ENCODE measurements at places on chromosomes 5 and 9.
A peak's percentile ranks its signal among the peaks of the same experiment; 100 is the strongest.

- DNase-seq = no peak
Observed at GRCh38 chr5:136193322-136193935, 467 bp upstream of the SMIM32 start.

GRCh38 chr5:43663916-43664315, 60.9 kb downstream of the NNT start:
- DNase-seq = no peak

GRCh38 chr5:54541823-54542783, 24.5 kb downstream of the SNX18 start:
- DNase-seq = no peak

- DNase-seq = no peak
Observed at GRCh38 chr5:429453-430188, 13.4 kb upstream of the EXOC3 start.

- DNase-seq = peak; percentile 87
Observed at GRCh38 chr5:39256477-39257235, 37.3 kb upstream of the FYB1 start.

- DNase-seq = no peak
Observed at GRCh38 chr5:90193185-90193822, 216.3 kb downstream of the CETN3 start.

DNA sequence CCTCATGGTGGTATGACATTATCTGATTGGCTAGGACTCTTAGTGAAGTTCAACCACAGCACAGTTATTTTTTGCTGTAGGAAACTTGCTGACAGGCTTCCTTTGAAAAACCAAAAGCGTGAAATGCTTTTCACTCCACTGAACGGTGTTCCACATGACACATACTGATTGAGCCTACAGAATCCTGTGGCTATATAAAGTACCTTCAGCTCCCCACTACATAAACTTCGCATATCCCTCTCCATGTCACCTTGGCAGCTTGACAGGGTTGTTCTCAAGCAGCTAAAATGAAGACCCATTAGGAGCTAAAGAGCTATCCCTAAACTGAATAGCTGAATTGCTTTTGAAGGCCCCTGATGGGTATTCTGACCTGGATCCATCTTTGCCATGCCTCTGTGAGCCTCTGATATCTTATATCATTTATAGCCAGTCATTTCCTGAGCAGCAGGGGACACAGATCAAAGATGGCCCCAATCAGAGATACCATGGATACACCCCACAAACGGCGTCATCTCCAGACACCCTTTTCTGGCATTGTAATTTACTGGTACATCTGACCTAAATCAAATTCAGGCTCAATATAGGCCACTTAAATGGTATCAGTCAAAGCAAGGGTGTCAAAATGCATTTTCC, 91.5 kb downstream of the APBA1 start:
- no peak for DNase-seq

DNA sequence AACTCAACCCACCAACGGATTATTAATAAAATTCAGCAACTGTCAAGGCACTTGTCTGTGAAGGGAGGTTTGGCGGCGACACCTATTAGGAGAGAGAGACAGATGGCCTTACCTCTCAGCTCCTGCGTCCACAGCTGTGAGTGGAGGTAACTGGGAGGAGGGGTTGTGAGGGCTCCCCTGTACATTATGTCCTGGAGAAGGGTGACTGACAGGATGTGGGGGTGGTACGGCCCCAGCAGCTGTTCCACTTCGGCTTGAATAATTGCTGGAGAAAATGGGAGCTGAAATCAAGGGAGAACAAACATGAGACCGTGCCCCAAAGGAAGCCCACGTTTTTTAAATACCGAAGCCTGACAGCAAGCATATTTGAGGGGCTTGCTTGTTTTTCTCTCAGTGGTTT, 353.5 kb upstream of the RFX3 start:
- DNase-seq = no peak

GRCh38 chr5:40871177-40871576, 30.0 kb downstream of the CARD6 start:
- DNase-seq = no peak

DNA sequence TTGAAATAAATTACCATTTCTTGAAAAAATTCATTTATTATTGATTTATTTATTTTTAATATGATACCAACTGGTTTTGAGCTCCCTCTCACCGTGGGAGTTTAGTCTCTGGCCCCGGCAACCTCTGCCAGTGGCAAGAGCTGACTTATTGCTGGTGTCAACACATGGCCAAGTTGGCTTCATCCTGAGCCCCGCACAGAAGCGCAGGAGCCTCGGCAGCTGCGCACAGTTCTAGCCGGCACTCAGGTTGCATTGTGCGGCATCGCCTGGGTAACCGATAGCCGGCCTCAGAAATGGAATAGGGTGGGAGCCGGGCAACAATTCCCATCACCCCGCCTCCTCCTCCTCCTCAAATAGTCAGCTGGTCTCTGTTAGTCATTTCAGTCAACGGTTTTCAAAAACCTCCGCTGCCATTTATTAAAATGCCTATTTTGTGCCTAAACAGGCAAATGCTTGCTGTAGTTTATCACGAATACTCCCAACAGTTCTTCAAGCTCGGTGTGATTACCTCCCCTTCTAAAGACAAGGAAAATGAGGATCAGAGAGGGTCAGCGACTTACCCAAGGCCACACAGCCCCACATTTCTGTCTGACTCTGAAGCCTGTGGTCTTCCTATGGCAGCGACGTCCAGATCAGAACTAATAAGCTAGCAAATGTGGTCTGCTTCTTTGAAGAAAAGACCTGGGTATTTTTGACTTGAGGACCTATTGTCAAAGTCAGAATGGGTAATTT, 15.7 kb upstream of the MSX2 start:
- DNase-seq = no peak

- no peak for DNase-seq
Observed at GRCh38 chr5:76299592-76299991, 103.5 kb upstream of the IQGAP2 start.

DNA sequence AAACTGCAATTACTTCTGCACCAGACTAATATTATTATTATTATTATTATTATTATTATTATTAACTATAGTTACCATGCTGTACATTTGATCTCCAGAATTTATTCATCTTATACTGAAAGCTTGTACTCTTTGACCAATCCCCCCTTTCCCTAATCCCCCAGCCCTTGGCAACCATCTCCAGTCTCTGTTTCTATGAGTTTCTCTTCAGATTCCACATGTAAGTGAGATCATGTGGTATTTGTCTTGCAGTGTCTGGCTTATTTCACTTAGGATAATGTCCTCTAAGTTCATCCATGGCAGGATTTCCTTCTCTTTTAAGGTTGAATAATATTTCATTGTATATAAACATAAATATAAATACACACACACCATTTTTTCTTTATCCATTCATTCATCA, 287.0 kb upstream of the DAB2 start:
- DNase-seq = no peak

GRCh38 chr9:118094387-118094786, 390.2 kb downstream of the TLR4 start:
- no peak for DNase-seq

DNA sequence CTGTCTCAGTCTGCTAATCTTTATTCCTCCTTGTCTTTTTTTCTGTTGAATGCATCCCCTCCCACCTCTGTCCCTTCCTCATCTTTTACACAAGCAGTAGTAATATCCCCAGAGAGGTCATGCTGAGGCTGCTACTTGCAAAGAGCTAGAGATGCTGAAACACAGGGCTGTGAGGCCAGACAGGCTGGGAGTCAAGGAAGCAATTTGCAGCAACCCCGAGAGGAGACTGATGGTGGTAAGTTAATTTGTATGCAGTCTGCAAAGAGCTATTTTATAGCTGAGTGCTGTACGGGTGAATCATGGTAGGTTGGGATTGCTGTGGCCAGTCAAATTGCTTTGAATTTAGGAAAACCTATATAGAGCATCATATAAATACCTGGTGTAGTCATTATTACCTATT, 90.2 kb upstream of the SLC24A2 start:
- DNase-seq = no peak

- DNase-seq = no peak
Observed at GRCh38 chr5:2576823-2577222, 174.7 kb downstream of the IRX2 start.

GRCh38 chr5:40999966-41000365, 71.2 kb downstream of the MROH2B start:
- no peak for DNase-seq

GRCh38 chr9:34203275-34203991, 24.6 kb downstream of the UBAP1 start:
- DNase-seq = no peak

DNA sequence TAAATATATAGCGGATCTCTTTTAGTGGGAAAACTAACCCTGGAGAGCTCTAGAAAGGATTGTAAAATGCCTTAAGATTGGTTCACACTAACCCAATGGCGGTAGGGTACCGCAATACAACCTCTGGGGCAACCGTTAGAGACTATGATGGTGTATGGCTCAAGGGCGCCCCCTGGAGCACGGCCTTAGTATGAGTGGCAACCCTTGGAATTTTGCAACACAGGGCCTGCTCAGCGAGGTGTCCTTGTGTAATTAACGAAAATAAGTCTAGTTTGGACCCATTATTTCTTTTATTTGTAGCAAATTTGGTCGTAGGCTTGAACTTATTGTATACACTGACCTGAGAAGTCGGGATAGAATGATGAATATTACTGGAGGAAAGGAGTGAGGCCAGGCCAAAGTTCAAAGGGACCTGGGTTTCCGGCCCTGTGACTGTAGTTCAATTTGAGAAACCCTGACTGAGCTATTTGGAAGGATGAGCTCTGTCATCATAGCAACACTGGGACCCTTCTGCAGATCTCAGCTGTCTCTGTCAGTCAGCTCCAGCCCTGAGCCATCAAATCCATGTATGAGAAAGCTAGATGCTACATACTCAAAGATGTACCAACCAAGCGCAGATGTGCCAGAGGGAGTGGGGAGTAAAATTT, 54.8 kb downstream of the CAMK4 start:
- DNase-seq = peak; percentile 80

DNA sequence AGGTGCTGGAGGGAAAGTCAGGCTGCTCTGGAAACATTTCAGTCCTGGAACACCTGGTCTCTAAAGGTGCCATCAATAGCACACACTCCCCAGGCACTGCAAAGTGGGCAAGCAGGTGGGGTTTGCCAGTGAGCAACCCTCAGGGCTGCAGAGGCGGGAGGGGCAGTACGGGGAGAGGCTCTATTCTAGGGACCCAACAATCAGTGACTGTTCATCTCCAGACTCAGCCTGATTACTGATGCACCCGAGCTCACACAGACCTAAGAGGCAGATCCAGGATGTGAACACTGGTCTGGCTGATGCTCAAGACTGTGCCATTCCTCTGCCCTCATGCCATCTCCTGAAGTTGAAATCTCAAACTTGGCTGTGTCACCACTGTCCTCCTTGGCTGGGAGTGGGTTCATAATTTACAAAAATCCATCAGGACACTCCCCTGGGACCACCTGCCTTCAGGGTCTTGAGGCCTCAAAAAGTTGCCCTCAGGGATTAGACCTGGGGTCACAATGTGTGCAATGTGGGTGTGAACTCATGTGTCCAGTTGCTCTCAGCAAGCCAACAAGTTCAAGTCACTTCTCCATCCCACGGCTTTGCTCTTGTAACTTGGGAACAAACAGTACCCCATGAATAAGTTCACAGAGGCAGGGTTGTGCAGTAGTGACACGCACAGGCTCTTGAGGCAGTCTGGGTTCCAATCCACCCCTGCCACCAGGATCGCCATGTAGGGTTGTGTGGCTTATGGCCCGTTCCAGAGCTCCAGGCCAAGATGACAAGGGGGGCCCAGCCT, 19.9 kb upstream of the KCNMB1 start:
- DNase-seq = no peak

DNA sequence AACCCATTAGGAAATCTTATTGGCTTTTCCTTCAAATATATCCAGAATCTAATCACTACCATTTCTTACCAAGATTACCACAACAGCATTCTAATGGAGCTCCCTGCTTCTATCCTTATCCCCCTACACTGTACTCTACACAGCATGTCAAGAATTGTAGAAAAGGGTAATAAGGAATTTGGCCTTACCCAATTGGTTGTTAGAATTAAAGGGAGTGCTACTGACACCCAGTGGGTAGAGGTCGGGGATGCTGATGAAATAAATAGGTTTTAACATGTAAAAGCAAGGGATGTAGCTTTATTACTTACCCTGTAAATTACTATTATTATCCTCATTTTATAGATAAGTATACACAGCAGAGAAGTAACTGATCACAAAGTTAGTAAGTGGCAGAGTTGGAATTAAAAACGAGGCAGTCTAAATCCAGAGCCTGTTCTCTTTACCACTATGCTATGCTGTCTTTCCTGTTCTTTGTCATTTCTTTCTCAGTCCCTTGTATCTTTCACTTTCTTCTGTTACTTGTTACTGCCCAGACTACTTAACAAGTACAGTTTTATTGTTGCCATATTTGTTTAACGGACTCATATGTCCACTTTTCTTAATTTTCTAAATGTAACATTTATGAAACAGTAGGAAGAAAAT, 10.5 kb downstream of the SLC38A9 start:
- no peak for DNase-seq

GRCh38 chr5:89866410-89866809, 543.1 kb downstream of the CETN3 start:
- no peak for DNase-seq

GRCh38 chr9:137163365-137163715, 6.5 kb downstream of the LRRC26 start:
- no peak for DNase-seq

DNA sequence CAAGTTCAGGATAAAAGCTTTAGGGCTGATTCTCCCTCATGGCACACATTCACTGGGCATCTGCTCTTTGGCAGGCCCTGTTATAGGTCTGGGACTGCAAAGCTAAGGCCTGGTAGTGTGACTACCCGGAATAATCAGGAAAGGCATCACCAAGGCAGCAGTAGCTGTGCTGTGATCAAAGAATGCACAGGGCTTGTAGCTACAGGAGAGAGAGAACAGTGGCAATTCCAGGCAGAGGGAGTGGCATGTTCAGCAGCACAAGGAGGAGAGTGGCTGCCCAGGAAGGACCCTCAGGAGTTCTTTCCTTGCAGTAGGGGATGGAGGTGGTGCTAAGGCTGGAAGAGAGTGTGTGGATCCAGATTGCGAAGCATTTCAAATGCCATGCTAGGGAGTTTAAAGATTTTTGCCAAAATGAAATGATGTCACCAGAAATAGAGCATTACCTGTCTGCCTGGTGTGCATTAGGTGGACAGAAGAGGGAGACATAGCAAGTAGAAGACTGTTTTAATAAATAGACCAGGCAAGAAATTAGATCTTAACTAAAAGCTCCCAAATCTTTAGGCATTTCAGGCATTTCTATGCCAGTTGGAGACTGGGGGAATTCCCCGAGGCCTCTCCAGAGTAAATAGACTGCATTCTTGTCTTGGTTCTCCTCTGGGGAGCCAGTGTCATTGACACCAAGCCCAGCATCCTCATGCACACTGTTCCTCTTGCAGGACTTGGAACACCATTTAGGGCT, 69.1 kb downstream of the GPR21 start:
- DNase-seq = no peak

DNA sequence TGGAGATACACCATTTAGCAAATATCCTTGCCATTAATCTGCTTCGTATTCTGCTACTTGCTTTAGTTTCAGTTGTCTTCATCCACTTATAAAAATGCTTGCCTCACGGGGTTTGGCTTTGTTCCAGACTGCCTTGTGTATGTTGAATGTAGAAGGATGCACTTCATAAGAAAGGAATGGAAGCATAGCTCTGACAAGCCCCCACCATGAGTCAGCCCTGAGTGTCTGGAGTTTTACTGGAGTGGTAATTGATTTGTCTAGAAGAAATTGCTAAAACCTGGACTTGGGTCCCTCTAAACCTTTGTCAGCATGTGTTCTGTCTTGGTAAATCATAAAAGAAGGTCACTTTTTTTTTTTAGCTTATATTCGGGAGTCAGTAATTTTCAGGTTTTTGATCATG, 4.6 kb downstream of the TEX48 start:
- no peak for DNase-seq
